ENCODE measurements at places on chromosomes 5 and 9. TPM values are rescaled to one million over a fixed set of nuclear protein-coding genes. Genes with fewer than 3 reads are reported as not detected.

- DNase-seq = no peak
- H3K4me3 ChIP-seq = no peak overlapping the region
- no peaks in the 10 kb centered on the region for H3K36me3 ChIP-seq
- no peaks in the 10 kb centered on the region for H3K27me3 ChIP-seq
- peaks cover 22% of the 10 kb centered on the region for H3K4me1 ChIP-seq
Measured at GRCh38 chr9:105313238-105313637, 68.8 kb downstream of the SLC44A1 start.

DNA sequence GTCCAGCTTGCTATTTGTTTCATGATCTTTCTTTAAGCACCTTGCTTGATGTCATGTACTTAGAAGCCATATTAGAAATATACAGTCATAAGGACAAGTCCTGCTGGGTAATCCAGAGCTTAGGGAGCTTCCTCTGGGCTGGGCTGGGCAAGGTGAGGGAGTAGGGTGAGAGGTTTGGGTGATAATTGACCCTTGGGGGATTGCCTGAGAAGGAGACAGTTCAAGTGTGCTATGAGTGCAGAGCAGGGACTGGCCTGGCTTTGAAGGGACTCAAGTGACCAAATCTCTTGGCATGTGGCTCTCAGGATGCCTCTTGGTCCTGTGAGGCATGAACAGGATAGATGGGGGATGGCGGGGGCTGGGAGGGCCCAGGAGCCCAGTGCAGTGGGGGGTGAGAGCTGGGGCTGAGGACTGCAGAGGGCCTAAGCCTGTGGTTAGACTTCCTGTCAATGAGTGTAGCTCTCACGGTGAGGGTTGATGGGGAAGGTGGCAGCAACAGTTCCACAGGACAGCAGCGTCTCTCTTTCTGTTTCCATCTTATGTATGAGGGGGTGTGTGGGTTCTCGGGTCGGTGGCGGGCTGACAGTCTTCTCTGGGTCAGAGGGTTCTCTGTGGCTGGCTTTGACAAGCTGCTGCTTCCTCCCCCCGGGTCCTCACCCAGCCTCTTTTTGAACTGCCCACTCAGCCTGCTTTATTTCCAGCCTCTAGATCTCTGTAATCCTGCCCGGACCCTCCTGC lies 53.5 kb downstream of the RGS3 start:
- peaks cover 57% of the 10 kb centered on the region for H3K4me1 ChIP-seq
- no peak overlapping the region for H3K27ac ChIP-seq
- no peaks in the 10 kb centered on the region for H3K27me3 ChIP-seq
- H3K4me3 ChIP-seq = no peak overlapping the region
- peaks cover 70% of the 10 kb centered on the region for H3K36me3 ChIP-seq

DNA sequence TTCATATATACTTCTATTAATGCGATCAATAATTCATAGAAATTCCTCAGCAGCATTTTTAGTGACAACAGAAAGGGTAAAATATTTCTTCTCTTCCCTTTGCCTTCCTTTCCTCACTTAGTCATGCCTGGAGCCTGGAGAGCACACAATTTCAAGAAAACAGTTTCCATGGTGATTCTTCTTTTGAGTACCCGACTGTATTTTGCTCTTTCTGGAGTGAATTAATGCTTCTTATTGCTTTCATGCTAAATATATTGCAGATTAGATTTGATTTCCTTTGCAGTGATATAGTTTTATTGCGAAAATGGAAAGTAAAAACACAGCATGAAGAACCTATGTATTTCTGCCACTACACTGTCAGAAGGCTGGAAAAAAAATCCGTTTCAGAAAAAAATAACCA lies 153.5 kb downstream of the PPP2R2B start:
- no peak for DNase-seq
- H3K4me1 ChIP-seq = no peaks in the 10 kb centered on the region
- peaks cover 2% of the 10 kb centered on the region for H3K27me3 ChIP-seq
- H3K27ac ChIP-seq = no peak overlapping the region
- H3K36me3 ChIP-seq = no peaks in the 10 kb centered on the region

GRCh38 chr5:107373549-107374263 lies 297.0 kb downstream of the EFNA5 start:
- no peaks in the 10 kb centered on the region for H3K27me3 ChIP-seq
- H3K4me3 ChIP-seq = no peak overlapping the region
- DNase-seq = no peak
- H3K27ac ChIP-seq = no peak overlapping the region
- H3K36me3 ChIP-seq = no peaks in the 10 kb centered on the region

The SLC36A2 gene
- total RNA-seq = not detected

GRCh38 chr9:106883626-106884190 lies 20.7 kb downstream of the ZNF462 start:
- H3K4me3 ChIP-seq = no peak overlapping the region
- peaks cover 10% of the 10 kb centered on the region for H3K4me1 ChIP-seq
- no peaks in the 10 kb centered on the region for H3K36me3 ChIP-seq
- DNase-seq = no peak
- no peaks in the 10 kb centered on the region for H3K27me3 ChIP-seq

DNA sequence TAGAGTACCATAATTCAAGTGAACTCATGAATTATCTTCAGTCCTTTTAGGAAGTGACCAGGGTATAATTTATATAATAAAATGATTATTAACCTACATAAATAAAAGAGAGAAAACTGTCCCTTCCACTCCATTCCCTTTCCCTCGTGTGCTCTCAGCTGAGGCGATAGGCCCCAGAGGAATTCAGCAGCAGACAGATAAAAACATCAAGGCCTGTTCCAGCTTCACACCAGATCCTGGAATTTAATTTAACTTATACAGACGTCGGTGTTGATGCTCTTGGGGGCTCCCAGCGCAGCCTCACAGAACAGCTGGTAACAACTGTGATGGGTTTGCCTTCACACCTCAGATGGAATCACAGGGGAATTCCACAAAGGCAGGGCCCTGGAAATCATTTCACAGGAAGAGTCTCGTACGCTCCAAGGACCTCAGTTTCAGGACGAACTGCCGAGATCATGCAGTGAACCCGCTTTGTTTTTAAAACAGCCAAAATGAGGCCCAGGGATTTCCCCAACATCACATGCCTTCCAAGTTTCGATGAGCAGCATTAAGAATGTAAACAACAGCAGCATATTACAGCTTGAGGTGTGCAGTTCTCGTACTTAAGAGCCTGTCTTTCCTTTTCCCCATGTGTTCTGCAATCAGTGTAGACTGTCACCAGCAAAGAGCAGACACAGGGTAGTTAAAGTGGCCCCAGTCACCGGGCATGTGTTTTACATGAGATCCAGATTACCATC lies 73.6 kb upstream of the ALDH1B1 start:
- no peak overlapping the region for H3K4me3 ChIP-seq
- H3K27me3 ChIP-seq = peaks cover 12% of the 10 kb centered on the region
- H3K27ac ChIP-seq = no peak overlapping the region
- H3K36me3 ChIP-seq = no peaks in the 10 kb centered on the region

DNA sequence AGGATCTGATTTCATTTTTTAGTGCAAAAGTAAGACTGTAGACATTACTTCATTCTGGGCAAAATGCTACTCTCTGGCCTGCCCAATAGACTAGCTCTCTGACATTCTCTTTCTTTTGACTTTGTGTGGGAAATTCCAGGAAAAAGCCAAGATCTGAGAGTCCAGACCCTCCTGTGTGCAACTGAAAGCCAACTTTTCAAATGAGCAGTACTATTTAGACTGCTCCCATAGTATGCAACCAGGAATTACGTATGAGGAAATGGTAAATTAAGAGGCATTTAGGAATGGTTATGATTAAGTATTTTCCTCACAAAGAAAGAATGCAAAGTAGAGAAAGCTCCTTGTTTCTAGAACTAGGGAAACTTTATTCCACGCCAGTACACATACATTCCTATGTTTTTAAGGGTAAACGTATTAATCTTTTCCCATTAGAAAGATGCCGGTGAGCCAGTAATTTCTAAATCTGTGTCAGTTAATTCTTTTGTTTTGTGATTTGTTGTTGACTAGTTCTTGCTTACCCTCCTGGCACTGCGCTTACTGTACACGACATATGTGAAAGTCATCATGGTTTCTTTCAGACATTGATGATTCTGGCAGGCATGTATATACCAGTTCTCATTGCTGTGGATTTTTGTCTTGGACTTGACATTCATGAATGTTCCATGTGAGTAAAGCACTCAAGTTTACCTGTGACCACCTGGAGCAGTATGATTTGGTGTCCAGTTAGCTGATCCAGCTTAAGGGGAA lies 56.0 kb downstream of the AOPEP start:
- no peak overlapping the region for H3K4me3 ChIP-seq
- no peaks in the 10 kb centered on the region for H3K4me1 ChIP-seq
- DNase-seq = no peak

- H3K27me3 ChIP-seq = no peaks in the 10 kb centered on the region
- H3K36me3 ChIP-seq = no peaks in the 10 kb centered on the region
- no peak overlapping the region for H3K4me3 ChIP-seq
Measured at GRCh38 chr9:82466616-82467260, 478.2 kb downstream of the SPATA31D1 start.

GRCh38 chr9:4865681-4866080 lies 72.9 kb downstream of the RCL1 start:
- no peaks in the 10 kb centered on the region for H3K27me3 ChIP-seq
- H3K4me1 ChIP-seq = peaks cover 6% of the 10 kb centered on the region
- no peaks in the 10 kb centered on the region for H3K36me3 ChIP-seq
- no peak overlapping the region for H3K27ac ChIP-seq

- H3K4me3 ChIP-seq = no peak overlapping the region
- no peaks in the 10 kb centered on the region for H3K27me3 ChIP-seq
- H3K36me3 ChIP-seq = peaks cover 2% of the 10 kb centered on the region
- H3K27ac ChIP-seq = no peak overlapping the region
Measured at GRCh38 chr9:126379661-126380360, 53.2 kb downstream of the MVB12B start.

The SPTAN1 gene
- total RNA-seq = 502 TPM

DNA sequence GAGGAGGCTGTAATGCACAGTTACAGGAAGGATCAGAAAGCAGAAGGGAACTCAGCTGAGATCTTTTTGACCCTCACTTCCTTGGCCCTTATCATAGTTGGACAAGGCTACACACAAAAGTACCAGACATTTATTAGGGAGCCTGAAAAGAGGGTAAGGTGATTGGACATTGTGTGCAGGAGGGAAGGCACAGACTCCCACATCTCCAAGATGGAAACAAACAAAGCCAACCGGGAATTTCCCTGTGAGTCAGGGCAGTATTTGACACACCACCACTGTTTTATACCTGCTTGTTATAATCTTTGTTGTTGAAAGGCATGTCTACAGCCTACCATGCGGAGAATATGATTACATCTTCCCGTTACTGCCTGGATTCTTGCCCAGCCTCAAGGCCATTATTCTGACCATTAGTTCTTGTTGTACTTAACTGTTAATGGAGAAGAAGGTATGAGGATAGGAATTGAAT lies 3.0 kb upstream of the CCNG1 start:
- no peak overlapping the region for H3K4me3 ChIP-seq
- peak; percentile 80 for DNase-seq
- no peaks in the 10 kb centered on the region for H3K36me3 ChIP-seq
- peaks cover 12% of the 10 kb centered on the region for H3K4me1 ChIP-seq
- no peak overlapping the region for H3K27ac ChIP-seq

GRCh38 chr9:21576331-21577189 lies 94.4 kb upstream of the IFNE start:
- H3K27me3 ChIP-seq = no peaks in the 10 kb centered on the region
- peaks cover 22% of the 10 kb centered on the region for H3K4me1 ChIP-seq
- peak overlapping the region; percentile 73 for H3K4me3 ChIP-seq

DNA sequence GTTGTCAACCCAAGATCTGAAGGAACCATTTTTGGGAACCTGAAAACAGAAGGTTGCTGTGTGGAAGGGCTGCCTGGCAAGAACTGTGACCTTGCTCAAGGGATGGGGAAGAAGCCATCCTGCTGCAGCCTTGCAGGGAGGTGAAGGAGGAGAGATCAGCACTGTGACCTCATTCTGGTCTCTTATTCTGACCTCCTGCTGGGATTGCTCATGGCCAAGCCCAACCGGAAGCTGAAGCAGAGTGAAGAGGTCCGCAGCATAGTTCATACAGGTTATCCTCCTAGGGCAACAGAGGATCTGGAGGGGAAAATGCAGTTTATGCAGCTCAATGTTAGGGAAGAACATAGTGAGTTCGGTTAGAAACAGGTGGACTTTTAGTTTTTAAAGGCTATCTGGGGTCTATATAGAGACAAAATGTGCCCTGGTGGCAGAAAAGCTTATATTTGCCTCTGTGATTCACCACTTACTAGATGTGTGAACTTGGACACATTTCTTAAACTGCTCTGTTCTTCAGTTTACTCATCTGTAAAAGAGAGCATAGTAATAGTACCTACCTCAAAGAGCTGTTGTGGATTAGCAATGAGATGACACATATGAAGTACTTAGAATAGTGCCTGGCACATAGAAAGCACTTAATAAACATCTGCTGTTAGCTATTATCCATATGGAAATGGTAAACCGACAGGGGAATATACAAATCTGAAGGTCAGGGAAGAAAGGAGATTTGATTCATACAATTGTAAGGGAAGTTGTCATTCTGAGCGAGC lies 57.9 kb upstream of the BNC2 start:
- no peak overlapping the region for H3K27ac ChIP-seq
- H3K4me1 ChIP-seq = no peaks in the 10 kb centered on the region
- H3K4me3 ChIP-seq = no peak overlapping the region

DNA sequence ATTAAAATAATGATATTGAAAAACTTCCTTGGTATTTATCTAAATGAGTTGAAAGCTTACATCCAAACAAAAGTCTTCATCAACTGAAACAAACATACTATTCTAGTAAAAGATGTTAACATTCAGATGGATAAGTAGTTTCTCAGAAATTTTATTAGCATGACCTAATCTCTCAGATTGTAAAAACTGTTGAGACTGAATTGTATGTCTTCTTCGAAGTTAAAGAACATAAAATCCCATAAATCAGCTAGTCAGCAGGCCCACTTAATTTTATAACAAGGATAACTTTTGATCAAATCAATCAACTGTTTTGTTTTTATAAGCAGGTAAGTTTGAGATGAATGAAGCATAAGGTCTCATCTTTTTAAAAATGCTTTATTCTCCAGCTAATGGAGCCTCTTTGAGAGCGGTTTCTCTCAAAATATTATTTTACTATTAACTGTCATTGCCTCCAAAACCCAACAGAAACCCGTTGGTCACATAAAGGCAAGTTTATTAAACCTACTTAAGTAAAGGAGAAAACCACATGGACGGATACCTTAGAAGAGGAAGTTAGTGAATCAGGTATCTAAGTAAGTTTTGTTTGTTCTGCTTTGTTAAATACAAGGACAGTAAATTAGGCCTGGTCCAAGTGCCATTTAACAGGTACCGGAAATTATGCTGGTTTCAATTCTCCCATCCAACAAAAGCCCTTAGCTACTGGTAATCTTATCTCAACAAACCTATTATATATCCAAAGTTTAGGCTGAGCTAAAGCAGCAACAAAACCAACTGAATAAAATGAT lies 457.0 kb downstream of the PDE4D start:
- no peak for DNase-seq
- no peaks in the 10 kb centered on the region for H3K4me1 ChIP-seq
- no peaks in the 10 kb centered on the region for H3K27me3 ChIP-seq
- H3K4me3 ChIP-seq = no peak overlapping the region
- no peak overlapping the region for H3K27ac ChIP-seq

- no peak overlapping the region for H3K4me3 ChIP-seq
- H3K4me1 ChIP-seq = no peaks in the 10 kb centered on the region
Measured at GRCh38 chr9:95116002-95116807, 201.3 kb downstream of the FANCC start.

- H3K27me3 ChIP-seq = no peaks in the 10 kb centered on the region
- no peaks in the 10 kb centered on the region for H3K36me3 ChIP-seq
- H3K4me3 ChIP-seq = no peak overlapping the region
- DNase-seq = peak; percentile 6
- no peak overlapping the region for H3K27ac ChIP-seq
Measured at GRCh38 chr9:81430727-81431126, 258.6 kb downstream of the TLE1 start.

- no peaks in the 10 kb centered on the region for H3K36me3 ChIP-seq
- DNase-seq = no peak
- peaks cover 12% of the 10 kb centered on the region for H3K27me3 ChIP-seq
- H3K27ac ChIP-seq = no peak overlapping the region
- no peaks in the 10 kb centered on the region for H3K4me1 ChIP-seq
Measured at GRCh38 chr9:69019808-69020207, 5.9 kb upstream of the PRKACG start.

The SEMA5A gene
- total RNA-seq = 0.04 TPM

The ISL1 gene
- 1.1 TPM for total RNA-seq
